ENCODE measurements at places on chromosomes 11 and 22.

DNA sequence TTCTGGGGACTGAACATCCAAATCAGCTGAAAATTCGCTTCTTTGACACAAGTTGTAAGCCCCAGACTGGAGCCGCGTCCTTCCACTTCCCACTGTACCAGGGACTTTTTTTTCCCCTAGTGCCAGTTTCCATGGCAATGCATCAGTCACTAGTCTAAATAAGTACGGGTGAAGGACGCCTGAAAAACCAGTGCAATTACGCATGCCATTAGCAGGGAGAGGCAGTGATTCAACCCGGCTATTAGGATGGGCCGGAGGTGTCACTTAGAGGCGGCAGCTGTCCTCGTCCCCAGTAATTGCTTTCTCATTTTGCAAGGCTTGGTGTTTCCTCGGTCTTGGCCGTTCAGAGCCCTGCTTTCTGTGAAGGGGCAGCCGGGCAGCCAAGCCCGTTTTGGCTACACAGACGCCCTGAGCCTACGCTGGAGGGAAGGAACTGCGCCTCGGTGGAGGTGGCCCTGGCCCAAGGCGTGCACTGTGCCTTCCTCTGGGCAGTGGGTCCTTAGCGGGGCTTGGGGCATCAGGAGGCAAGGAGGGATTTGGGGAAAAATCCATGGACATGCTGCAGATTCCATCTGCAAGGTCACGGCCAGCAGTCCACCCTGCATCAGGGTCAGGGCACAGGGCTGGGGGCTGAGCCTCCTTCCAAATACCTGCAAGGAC lies 319.7 kb downstream of the CTTN start:
- no peak for DNase-seq

GRCh38 chr11:73750228-73750627 lies 10.6 kb downstream of the RAB6A start:
- no peak for DNase-seq

DNA sequence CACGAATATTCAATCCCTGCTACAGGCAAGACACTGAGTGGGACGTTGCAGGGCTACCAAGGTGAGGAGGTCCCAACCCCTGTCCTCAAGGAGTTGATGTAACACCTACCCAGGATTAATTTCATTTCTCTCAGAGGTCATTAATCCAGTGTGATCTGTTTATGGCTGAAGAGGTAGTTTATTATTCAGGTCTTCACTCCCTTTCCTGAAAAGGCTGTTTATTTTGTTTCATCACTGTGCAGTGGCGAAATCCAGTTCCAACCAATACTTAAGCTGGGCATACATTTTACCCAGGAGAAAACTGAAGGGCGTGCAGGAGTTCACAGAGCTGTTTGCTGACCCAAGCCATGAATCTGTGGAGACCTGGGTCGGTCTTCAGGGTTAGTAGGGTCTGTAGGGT lies 2.7 kb upstream of the PTPRJ start:
- no peak for DNase-seq

- DNase-seq, result peak; percentile 95
Measured at GRCh38 chr22:27115816-27116256, 458.4 kb downstream of the MIAT start.

DNA sequence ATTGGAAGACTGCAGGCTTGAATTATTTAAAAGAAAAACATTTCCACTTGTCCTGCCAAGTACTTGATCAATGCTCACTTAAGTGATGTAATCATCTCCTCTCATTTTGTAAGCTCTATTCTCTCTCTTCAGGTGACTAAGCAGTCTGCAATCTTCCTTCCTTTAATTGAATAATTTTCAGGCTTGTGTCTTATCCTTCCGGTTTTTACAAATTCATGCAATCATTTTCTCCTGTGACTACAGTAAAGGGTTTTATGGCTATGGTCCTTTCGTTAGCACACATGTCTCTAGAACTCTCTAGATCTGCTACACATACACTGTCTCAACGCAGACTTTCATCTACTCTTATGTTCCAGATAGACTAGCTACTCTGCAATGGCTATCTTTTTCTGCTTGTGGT lies 12.6 kb upstream of the UPB1 start:
- DNase-seq, result peak; percentile 65

DNA sequence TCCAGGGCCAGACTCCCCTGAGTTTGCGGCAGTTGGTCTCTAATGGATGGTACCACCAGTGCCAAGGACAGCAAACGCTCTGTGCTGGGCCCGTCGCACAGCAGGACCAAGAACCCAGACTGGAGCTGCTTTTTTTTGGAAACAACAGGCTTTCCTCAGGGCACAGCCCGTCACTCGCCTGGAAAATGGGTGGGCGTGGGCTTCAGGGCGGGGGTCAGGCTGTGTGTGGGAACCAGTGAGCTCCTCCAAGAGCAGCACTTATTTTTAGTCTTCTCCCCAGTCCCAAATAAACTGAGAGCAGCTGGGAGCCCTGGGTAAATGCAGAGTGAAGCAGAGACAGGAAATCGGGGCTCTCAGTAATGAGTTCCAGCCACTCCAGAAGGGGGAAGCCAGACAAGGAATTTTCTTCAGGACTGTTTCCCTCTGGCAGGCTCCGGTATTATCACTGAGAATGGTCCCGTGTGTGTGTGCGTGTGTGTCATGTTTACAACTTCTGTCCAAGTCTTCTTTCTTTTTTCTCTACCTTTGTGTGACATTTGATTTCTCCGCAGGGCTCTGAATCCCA lies 63.0 kb downstream of the PPFIBP2 start:
- no peak for DNase-seq

- no peak for DNase-seq
Measured at GRCh38 chr22:32803020-32803737, 1.7 kb downstream of the TIMP3 start.

DNA sequence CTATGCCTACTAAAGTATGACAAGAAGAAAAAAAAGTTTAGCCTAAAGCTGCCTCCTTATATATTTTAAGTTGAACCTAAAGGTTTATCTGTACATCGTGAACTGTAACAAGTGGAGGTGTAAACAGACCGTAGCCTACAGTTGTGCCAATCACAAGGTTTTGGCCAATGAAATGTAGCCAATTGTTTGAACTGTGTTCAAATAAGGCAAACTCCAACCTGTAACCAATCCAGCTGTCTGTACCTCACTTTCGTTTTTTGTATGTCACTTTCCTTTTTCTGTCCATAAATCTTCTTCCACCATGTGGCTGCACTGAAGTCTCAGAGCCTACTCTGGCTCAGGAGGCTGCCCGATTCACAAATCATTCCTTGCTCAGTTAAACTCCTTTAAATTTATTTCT lies 6.8 kb upstream of the EI24 start:
- DNase-seq, result no peak

GRCh38 chr22:38870312-38870741 lies 1.7 kb downstream of the CBX6 start:
- peak; percentile 41 for DNase-seq

DNA sequence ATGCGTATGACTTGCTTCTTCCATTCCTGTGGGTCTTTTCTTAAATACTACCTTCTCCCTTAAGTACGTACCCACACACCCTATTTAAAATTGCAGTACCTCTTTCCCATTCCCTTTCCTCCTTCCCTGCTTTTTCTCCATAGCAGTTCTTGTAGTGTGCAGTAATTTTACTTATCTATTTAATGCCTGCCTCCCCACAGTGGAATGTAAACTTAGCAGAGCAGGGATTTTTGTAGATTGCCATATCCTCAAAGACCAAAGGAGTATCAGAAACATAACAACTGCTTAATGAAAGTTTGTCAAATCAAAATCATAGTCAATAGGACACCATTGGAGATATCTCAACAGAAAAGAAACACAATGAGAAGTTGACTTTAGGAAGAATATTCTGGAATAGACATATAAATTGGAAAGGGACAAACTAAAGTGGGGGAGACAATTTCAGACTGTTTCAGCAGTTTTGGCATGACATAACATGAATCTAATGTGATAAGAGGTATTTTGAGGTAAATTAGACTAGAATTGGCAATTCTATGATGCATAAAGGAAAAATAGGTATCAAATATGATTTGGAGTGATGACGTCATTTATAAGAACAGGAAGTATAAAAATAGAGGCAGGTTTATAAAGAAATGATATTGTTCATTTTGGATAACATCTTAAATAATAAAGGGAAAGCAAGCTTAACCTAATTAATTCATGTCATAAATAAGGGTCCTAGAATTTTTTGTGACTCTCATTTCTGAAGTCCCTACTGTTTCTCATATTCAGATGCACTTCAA lies 188.4 kb downstream of the SOX6 start:
- DNase-seq, result no peak

All from HS-5 (cell line).